Osteoblast (primary cell): ENCODE measurements at places on chromosomes 12 and 14. TPM values are rescaled to one million over a fixed set of nuclear protein-coding genes. Genes with fewer than 3 reads are reported as not detected.

The OTOGL gene
- total RNA-seq = 0.36 and 0.59 TPM in 2 replicates

The SLC7A8 gene
- total RNA-seq = 4.3 and 10.9 TPM in 2 replicates

The PDE3A gene
- 8.0 and 14.8 TPM in 2 replicates for total RNA-seq

The OR6C3 gene
- total RNA-seq = not detected in 2 replicates

The TMEM233 gene
- total RNA-seq = under 0.01 TPM in 1 of 2 replicates, not detected in the other

The ZNF385A gene
- total RNA-seq = 0.72 and 0.88 TPM in 2 replicates

The METTL25 gene
- 18.1 and 20.6 TPM in 2 replicates for total RNA-seq

The POTEG gene
- 0.29 and 0.36 TPM in 2 replicates for total RNA-seq

The IFNG-AS1 gene
- total RNA-seq = under 0.01 and 0.29 TPM in 2 replicates

The NT5DC3 gene
- 10.1 and 10.6 TPM in 2 replicates for total RNA-seq

The KCNC2 gene
- total RNA-seq = not detected in 2 replicates

The HOXC6 gene
- 5.6 and 7.2 TPM in 2 replicates for total RNA-seq

The GALNT8 gene
- total RNA-seq = not detected in 2 replicates

The GPR132 gene
- total RNA-seq = under 0.01 TPM in 2 replicates

The SLC39A2 gene
- total RNA-seq = 0.72 TPM in 1 of 2 replicates, not detected in the other

The TTC6 gene
- under 0.01 TPM in 2 replicates for total RNA-seq

The KRT85 gene
- not detected in 2 replicates for total RNA-seq

The PSMB5 gene
- 162 and 164 TPM in 2 replicates for total RNA-seq

The LRP1 gene
- 744 and 789 TPM in 2 replicates for total RNA-seq

The SDR9C7 gene
- not detected in 2 replicates for total RNA-seq

The ATL1 gene
- total RNA-seq = 6.5 and 8.5 TPM in 2 replicates

The KRT2 gene
- not detected in 2 replicates for total RNA-seq

The HNF1A gene
- not detected in 2 replicates for total RNA-seq

The SERPINA10 gene
- not detected in 2 replicates for total RNA-seq

The HCAR3 gene
- not detected in 2 replicates for total RNA-seq

The A2ML1 gene
- under 0.01 TPM in 1 of 2 replicates, not detected in the other for total RNA-seq

The KRT6C gene
- not detected in 2 replicates for total RNA-seq
